Thyroid gland (tissue), 4 donors: ENCODE measurements at places on chromosomes 1 and 21. TPM values are rescaled to one million over a fixed set of nuclear protein-coding genes. Genes with fewer than 3 reads are reported as not detected.
A peak's percentile ranks its signal among the peaks of the same experiment; 100 is the strongest.

Gene PODN
- 81.2 TPM for total RNA-seq

- H3K36me3 ChIP-seq: no peaks in the 10 kb centered on the region
- H3K4me3 ChIP-seq: no peak overlapping the region
- peaks cover 13% of the 10 kb centered on the region for H3K4me1 ChIP-seq
- H3K27ac ChIP-seq: peak overlapping the region; percentile 75
Observed at GRCh38 chr1:230186003-230186863, 119.2 kb downstream of the GALNT2 start.

- DNase-seq: no peak
- H3K4me3 ChIP-seq: no peak overlapping the region
- no peak overlapping the region for H3K27ac ChIP-seq
- no peaks in the 10 kb centered on the region for H3K4me1 ChIP-seq
- H3K36me3 ChIP-seq: no peaks in the 10 kb centered on the region
Observed at GRCh38 chr1:65820983-65821382, 28.3 kb downstream of the PDE4B start.

DNA sequence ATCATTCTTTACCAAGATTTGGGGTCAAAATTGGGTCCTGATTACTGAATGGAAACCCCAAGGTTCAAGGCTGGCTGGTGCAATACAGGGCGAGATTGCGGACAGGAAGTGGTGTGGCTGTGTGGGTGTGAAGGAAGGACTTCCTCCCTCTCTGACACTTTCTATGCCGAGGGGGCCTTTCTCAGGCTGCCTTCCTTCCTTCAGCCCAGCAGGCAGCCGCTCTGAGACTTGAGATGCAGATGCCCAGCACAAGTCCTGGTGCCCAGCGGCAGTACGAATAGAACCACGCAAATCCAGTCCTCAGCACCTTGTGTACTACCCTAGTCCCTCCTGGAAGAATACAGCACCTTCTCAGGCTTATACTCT is 16.3 kb downstream of the BATF3 start:
- H3K4me1 ChIP-seq: no peaks in the 10 kb centered on the region
- DNase-seq: no peak
- no peaks in the 10 kb centered on the region for H3K27me3 ChIP-seq
- no peak overlapping the region for H3K4me3 ChIP-seq
- no peak overlapping the region for H3K27ac ChIP-seq

DNA sequence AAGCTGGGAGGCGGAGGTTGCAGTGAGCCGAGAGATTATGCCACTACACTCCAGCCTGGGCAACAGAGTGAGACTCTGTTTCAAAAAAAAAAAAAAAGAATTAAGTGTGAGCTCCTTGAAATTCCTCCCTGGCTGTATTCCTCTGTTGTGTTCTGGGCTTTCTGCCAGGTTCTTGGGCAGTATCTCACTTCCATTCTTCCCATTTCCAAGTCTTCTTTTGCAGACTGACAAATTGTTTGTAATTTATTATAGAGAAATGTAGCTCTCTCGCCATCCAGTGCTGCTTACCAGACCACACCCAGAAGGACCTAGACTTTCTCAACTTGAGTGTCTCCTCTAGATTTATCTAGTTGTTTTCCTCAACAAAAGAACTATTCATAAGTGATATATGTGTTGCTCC is 105.0 kb upstream of the ADGRL2 start:
- H3K27ac ChIP-seq: no peak overlapping the region
- no peaks in the 10 kb centered on the region for H3K27me3 ChIP-seq
- peaks cover 13% of the 10 kb centered on the region for H3K4me1 ChIP-seq
- H3K36me3 ChIP-seq: no peaks in the 10 kb centered on the region
- no peak overlapping the region for H3K4me3 ChIP-seq
- DNase-seq: peak; percentile 57

DNA sequence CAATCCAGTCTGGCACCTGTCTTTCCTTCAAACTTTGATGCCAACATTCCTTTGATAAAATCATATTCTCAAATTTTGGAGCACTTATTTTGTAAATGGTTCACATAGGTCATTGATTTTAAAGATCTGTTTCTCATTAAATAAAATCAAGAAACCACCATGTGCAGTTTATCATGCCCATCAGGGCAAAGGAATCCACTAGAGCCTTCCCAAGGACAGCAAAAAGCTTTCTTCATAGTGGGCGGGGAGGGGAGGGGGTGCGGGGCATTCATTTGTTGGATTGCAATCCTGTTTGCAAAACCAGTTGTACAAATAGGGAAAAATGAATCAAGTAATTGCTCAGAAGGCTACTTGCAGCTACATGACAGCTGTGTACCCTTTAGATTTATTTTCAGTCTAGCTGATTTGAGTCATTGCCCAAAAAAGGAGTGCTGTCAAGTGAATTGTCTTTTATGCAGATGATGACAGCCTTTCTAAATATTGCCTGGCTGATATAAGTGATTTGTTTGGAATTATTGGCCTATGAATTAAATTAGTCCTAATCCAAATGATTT is 23.0 kb downstream of the LRRC8B start:
- H3K27me3 ChIP-seq: no peaks in the 10 kb centered on the region
- H3K4me3 ChIP-seq: no peak overlapping the region
- no peak overlapping the region for H3K27ac ChIP-seq
- DNase-seq: no peak
- H3K4me1 ChIP-seq: no peaks in the 10 kb centered on the region

Gene CASQ2
- total RNA-seq: 1.5 TPM

GRCh38 chr1:223712194-223712849 is at the start of gene CAPN2:
Gene CAPN2, plus strand, starts transcription at chr1:223712539. Its CDS starts 102 bp downstream, at chr1:223712641.
- H3K4me3 ChIP-seq: peak within 1 kb of the TSS; percentile 94
- peaks cover 59% of the 10 kb centered on the region for H3K4me1 ChIP-seq
- no peaks in the 10 kb centered on the region for H3K27me3 ChIP-seq
- peak within 1 kb of the TSS; percentile 96 for H3K27ac ChIP-seq

GRCh38 chr21:45618846-45619485 is 24.6 kb upstream of the PCBP3 start:
- H3K27me3 ChIP-seq: no peaks in the 10 kb centered on the region
- no peak overlapping the region for H3K4me3 ChIP-seq
- no peak overlapping the region for H3K27ac ChIP-seq
- H3K36me3 ChIP-seq: no peaks in the 10 kb centered on the region

DNA sequence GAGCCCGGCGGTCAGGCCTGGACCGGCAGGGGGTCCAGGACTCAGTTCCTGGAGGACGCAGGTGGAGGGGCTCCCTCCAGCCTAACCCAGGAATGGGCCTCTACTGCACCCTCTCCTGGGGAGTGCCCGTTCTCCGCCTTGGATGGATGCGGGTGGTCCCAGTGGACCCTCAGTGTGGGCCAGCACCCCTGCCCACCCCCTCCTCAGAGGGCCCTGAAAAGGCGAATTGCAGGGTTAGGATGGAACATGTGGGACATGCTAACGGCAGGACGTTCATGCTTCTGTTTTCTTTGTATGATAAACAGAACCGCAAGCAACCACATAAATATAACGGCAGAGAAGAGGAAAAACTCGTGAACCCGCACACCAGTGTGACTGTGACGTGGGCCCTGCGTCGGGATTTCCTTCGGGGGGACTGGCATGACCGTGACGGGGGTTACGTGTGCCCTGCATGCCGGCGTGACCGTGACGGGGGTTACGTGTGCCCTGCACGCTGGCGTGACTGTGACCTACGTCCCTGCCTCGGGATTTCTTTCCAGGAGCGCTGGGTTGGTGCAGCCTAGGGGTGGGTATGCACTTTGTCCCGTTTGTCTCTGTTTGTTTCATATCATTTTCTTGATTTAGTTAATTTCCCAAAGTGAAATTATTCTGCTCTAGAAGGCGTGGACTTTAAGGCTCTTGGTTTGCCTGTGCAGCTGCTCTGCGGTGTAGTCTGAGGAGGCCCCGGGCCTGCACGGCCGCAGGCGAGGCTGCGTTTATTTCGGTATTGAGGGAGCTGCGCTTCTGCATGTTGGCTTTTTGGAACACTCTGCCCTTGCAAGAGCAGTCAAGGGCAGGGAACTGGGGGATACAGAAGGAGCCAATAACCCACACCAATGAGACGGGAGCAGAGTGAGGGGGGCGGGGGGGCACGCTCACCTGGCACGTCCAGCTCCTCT is 3.1 kb downstream of the FTCD start:
- DNase-seq: peak; percentile 44
- no peaks in the 10 kb centered on the region for H3K36me3 ChIP-seq
- H3K27ac ChIP-seq: no peak overlapping the region
- H3K4me1 ChIP-seq: peaks cover 10% of the 10 kb centered on the region
- H3K27me3 ChIP-seq: no peaks in the 10 kb centered on the region

GRCh38 chr1:51690285-51690961 is 73.5 kb downstream of the OSBPL9 start:
- no peak overlapping the region for H3K4me3 ChIP-seq
- no peaks in the 10 kb centered on the region for H3K4me1 ChIP-seq
- no peaks in the 10 kb centered on the region for H3K27me3 ChIP-seq
- no peak for DNase-seq
- H3K27ac ChIP-seq: no peak overlapping the region
- H3K36me3 ChIP-seq: no peaks in the 10 kb centered on the region

- H3K4me1 ChIP-seq: no peaks in the 10 kb centered on the region
- no peak overlapping the region for H3K27ac ChIP-seq
- H3K27me3 ChIP-seq: no peaks in the 10 kb centered on the region
- no peaks in the 10 kb centered on the region for H3K36me3 ChIP-seq
- no peak for DNase-seq
Observed at GRCh38 chr1:201044119-201044518, 20.6 kb upstream of the KIF21B start.

GRCh38 chr1:51899022-51899421 is 20.5 kb upstream of the NRDC start:
- DNase-seq: no peak
- no peak overlapping the region for H3K4me3 ChIP-seq
- no peaks in the 10 kb centered on the region for H3K36me3 ChIP-seq
- H3K27me3 ChIP-seq: no peaks in the 10 kb centered on the region
